ENCODE measurements at places on chromosomes 1 and 21.

DNA sequence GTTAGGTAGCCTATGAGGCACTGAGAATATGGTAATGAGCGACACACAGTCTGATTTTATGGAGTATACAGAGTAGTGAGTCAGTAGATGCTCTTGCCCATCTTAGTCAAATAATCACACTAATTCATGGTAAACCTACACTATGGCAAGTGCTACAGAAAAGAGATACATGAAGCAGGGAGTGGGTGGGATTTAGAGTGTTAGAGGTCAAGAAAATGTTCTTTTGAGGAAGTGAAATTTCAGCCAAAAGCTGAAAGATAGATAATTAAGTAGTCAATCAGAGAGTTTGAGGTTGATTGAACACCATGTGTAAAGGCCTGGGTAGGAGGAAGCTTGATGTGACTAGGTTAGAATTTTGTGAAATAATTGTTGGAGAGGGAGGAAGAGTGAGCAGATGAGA is 14.7 kb downstream of the MDM4 start:
- DNase-seq = no peak

- DNase-seq = no peak
These were observed 1.1 kb upstream of the COA6 start for GRCh38 chr1:234372011-234372757.

DNA sequence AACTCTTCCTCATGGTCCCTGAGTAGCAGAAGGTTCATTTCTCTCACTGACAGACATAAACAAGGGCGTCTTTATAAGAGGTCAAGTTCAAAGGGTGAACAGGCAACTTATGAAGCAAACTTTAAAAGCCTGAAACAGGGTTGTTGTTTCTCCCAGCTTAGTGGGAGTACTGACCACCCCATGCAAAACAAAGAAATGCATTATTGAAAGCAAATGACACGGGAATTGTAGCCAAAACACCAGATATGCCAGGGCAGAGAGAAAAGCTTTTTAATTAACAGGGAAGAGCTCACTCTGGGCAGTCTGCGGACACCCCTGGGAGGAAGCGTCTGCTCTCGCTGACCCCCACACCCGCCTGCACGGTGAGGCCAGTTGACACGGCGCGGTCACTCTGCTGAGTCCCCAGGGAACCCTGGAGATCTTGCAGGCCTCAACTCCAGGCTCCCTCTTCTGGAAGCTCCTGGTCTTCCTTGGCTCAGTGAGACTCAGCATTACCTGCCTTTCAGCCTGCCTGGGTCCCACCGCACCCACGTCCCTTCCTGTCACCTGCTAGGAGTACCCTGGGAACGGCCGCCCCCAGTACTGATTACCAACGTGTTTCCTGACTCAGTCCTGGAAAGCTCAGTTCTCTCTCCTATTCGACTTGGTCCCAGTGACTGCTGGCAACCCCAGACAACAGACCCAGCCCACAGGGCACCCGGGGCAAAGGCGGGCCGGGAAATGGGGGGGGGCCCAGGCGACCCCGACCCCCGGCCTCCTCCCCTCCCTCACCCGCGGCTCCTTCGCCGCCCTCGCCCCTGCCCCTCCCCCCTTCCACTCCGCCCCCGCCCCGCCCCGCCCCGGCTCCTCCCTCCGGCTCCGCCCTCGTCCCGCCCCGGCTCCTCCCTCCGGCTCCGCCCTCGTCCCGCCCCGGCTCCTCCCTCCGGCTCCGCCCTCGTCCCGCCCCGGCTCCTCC is 972 bp downstream of the CFAP410 start:
- DNase-seq = no peak

- no peak for DNase-seq
These were observed 32.0 kb downstream of the CCSAP start for GRCh38 chr1:229310833-229311232.

GRCh38 chr1:52037909-52038308 is 4.3 kb upstream of the KTI12 start:
- DNase-seq = no peak

DNA sequence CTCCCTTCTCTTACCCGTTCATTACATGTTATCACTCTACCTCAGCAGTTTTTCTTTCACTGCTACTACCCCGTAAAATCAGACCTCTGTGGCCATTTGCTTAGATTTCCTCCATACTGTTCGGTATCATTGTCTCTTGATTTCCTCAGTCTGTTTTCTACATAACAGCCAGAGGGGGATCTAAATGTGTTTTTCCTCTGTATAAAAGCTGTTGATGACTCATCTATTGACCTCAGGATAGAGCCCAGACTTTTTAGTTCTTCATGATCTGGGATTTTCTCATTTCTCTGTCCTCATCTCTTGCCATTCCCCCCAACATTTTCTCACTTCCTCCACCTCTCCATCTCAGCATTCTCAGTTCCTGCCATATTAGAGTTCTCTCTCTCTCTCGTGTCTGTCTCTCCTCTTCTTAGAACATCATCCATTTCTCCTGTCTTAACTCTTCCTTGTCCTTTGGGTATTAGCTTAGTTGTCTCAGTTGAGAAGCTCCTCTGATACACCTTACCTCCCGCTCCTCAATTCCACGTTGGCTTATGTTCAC is 10.5 kb downstream of the OTUD3 start:
- DNase-seq = no peak

DNA sequence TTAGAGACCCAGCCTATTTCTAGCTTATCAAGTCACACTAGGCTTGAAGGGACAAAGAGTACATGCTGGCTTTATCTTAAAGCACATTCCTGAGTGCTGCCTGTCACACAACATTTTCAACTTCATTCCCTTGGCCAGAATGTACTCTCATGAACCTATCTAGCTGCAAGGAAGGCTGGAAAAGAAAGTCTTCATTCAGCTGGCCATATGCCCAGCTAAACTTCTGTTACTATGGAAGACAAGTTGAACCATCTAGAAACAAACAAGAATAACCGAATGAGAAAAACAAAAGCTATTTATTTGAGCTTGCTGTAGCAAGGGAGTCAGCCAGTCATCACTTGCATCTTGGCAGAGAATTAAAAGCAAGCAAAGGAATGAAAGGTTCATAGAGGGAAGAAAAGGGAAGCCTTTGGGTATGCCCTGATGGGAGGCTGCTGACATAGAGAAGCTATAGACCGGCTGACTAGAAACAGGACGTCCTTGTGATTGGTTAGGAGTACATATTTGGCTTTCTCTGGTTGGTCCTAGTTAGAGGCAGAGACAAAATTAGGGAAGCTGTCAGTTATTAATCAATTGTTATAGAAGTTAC is 108.4 kb downstream of the NEK7 start:
- DNase-seq = no peak

GRCh38 chr1:186536273-186536890 is 75.5 kb upstream of the PDC start:
- DNase-seq = no peak

- DNase-seq = no peak
These were observed 30.6 kb upstream of the CTPS1 start for GRCh38 chr1:40948741-40949443.

GRCh38 chr1:207857447-207857846 is 53.5 kb downstream of the CD34 start:
- no peak for DNase-seq

DNA sequence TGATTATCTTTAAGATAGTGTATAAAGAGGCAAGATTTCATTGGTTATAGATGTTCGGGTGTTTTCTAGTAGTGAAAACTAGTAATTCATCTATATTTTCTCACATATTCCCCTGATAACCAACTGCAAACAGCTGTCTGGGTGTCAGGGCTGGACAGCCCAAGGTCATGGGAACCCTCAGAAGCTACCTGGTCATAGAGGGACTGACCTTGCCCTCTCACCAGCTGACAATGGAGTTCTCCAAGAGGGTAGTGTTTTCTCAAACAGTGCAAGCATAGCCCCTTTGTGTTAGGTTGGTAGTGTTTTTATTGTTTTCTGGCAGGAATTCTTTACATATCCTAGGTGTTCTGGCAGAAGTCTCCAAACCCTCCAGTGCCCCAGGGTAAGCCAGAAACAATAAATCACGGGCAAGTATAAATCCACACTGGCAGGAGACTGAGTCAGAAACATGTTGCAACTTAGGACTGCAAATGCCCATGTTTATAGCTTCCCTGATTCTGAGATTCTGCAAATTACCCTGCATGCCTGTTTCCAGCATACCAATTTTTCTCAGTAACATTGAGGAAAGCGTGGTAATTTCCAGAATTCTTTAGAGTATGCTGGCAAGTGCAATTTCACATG is 82.8 kb upstream of the ATP1A1 start:
- DNase-seq = no peak
